ENCODE measurements at places on chromosomes 7 and 10.

GRCh38 chr7:44244282-44244681 lies 43.5 kb downstream of the YKT6 start:
- no peak for DNase-seq

- peak; percentile 4 for DNase-seq
Observed at GRCh38 chr10:48251152-48251524, 23.4 kb downstream of the FRMPD2 start.

DNA sequence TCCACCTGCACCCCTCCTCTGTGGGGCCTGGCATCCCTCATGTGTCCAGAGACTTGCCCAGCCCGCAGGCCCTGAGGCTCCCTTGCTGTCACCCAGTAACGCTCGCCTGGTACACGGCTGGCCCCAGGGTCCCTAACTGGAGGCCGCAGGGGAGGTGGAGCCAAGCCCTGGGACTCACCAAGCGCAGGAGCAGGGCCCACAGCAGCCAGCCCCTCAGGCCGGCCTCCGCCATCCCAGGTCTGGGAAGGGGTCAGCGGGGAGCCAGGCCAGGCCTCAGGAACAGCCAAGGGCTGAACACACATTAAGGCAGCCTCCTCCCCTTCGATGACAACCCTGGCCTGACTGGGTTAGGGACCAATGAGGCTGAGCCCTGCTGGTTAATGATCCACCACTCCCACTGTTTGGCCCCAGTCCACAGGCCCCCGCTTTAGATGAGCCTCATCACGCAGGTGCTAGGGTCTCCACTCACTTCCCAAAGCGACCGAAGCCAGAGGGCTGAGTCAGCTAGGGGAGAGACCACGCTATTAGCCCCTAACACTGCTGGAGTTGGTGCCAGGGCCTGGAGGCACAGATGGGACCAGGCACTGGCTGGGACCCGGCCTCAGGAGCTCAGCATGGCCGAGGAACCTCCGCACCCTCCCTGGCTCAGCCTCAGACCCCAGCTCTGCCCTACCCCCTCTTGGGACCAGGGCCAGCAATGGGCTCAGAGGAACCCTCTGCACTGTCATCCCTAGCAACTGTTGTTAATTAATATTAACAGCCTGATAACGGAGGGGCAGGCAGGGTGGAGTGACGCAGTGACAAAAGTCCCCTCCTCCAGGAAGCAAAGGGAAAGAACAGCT lies at the start of gene NPC1L1:
TSS of gene NPC1L1 (minus strand) at position 303 of the 842 bp plus-strand sequence. CDS start at position 232, 71 bp downstream.
- no peak for DNase-seq

GRCh38 chr7:17952387-17952786 lies 12.1 kb upstream of the SNX13 start:
- no peak for DNase-seq

- no peak for DNase-seq
Observed at GRCh38 chr10:132485391-132485790, 52.2 kb upstream of the INPP5A start.

- DNase-seq = no peak
Observed at GRCh38 chr7:30472784-30473775, 5.5 kb downstream of the NOD1 start.

- DNase-seq = no peak
Observed at GRCh38 chr10:108409306-108409705, 1244.8 kb upstream of the SORCS1 start.

GRCh38 chr10:132550366-132551092 lies 12.9 kb downstream of the INPP5A start:
- DNase-seq = no peak

- DNase-seq = no peak
Observed at GRCh38 chr10:49081547-49082275, 33.6 kb downstream of the VSTM4 start.

DNA sequence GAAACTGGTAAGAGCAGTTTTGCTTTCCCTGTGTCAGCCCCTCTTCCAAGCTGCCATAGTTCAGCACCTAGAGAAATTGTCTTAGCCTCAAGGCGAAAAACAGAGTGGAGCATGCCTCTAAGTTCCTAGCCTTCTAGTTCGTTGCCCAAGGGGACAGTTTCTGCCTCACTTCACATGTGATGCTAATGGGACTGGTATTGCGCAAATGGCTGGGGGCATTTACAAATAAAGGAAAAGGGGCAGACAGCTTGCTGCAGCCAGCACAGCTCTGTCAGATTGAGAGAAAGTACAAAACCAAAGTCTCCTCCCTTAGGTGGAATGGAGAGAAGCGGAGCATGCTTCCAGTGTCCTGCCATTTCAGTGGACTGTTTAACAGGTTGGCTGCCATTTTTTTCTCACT lies 567.7 kb downstream of the ETV1 start:
- DNase-seq = no peak

- DNase-seq = no peak
Observed at GRCh38 chr10:36808625-36809362, 316.6 kb upstream of the ANKRD30A start.

DNA sequence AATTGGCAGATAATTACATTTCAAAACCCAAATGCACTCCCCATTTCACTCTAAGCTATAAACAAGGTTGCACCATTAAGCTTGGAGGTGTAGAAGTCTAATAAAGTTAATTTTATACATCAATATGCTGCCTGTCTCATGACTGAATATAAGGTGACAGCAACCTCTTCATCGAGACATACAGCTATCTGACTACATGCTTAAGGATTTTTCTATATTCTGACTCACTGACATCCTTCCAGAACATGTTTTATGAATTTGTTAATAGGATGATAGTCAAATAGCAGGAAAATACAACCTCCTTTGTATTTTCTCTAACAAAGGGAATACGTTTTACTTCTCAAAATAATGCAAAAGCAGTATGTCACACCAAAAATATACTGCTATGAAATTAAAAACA lies 76.6 kb downstream of the NRBF2 start:
- no peak for DNase-seq

GRCh38 chr7:93092757-93093370 lies 24.9 kb downstream of the SAMD9 start:
- no peak for DNase-seq

- DNase-seq = no peak
Observed at GRCh38 chr7:138979226-138979979, 1.8 kb downstream of the KIAA1549 start.

DNA sequence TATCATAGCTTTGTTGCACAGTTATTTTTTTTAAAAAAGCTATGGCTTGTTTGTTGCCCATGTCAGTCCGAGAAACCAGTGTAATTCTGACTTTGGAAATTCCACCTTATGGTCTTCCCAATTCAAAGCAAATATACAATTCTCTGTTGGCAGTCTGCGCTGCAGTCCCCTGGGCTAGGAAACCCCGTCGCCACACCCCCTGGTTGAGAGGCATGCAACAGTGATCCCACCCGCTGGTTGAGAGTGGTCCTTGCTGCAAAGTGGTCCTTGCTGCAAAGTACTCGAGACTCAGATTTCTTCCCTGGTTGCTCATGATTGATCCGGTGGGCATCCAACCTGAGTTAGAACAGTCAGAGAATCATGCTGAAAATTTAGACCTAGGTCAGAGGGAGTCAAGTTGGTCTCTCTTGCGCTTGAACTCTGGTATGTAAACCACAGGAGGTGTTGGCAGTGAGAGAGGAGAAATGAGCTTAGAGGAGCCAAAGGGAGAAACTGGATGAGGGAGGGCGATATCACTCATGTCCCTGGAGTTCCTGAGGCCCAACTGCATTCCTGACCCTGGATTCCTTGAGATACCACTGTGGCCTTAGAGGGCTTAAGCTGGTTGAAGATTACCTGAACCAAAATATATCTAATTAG lies 45.0 kb upstream of the STK17A start:
- no peak for DNase-seq

DNA sequence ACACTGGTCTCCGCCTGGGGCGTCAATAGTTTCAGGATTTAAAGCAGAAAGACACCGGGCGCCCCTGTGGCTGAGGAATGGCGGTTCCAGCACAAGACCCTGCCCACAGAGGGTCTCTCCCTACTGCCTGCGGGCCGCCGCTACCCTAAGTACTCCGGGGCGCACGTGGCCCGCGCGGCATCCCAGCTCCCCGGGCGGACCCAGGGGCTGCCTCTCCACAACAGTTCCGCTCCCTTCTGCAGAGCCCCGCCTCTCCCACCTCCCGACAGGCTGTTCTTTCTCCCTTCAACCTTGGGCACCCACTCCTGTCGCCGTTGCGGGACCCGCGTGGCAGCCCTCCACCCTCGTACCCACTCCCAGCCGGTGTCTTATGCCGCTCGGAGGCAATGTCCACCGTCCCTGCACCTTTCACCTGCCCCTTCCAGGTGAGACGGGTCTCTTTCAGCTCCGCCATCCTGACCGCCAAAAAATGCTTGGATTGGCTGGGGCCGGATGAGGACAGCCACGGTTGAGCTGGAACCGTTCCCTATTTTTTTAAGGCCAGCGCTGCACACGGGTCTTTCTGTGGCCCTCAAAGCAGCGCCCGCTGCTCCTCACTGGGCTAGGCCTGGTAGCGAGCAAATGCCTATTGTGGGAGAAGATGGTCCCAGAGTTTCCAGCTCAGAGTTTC lies 1.6 kb upstream of the NKX2-3 start:
- DNase-seq = no peak

GRCh38 chr10:100519311-100520051 lies at the start of gene SEC31B:
Gene SEC31B, minus strand, starts transcription at chr10:100519861. Its CDS starts 2,909 bp downstream, at chr10:100516952.
- DNase-seq = no peak

- no peak for DNase-seq
Observed at GRCh38 chr7:105816266-105816843, 60.0 kb downstream of the ATXN7L1 start.
